Uterus (tissue), 4 donors: ENCODE measurements at places on chromosomes 3 and 15.

DNA sequence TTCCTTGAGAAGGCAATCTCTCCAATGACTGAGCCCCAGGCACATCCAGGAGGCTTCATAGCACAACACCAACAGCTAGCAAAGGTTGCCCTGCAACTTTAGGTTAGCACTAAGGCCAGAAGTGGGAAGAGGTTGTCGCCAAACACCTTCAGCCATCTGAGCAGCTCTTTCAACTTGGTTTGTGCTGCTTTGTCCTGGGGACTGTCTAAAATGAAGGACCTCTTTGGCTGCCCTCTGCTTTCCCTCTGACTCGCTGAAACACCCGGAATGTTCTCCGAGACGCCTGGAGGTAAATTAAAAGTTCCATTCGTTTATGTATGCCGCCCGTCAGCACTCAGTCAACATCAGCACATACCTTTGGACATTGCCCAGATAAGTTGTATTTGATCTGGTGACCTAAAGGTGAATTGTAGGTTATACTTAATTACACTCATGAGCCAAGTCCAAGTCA is 121.2 kb upstream of the NR2F2 start:
- no peak for DNase-seq

- DNase-seq: no peak
Measured at GRCh38 chr15:38474155-38474757, 20.3 kb downstream of the FAM98B start.

DNA sequence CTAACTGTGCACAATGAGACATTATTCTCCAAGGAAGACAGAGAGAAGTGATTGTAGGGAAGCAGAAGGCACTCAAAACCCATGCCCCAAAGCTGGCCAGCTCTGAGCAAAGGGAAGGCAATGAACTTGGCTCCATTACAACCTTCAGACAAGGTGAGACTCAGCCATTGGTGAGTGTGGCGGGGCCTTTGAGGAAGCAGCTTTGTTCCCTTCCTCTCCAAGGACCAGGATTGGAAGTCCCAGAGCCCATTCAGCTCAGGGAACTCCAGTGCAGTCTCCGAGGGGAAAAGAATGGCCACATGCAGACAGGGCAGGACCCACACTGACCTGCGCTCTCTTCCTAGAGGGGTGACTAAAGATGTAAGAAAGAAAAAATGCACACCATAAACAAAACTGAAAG is 23.1 kb downstream of the HEG1 start:
- no peak for DNase-seq

DNA sequence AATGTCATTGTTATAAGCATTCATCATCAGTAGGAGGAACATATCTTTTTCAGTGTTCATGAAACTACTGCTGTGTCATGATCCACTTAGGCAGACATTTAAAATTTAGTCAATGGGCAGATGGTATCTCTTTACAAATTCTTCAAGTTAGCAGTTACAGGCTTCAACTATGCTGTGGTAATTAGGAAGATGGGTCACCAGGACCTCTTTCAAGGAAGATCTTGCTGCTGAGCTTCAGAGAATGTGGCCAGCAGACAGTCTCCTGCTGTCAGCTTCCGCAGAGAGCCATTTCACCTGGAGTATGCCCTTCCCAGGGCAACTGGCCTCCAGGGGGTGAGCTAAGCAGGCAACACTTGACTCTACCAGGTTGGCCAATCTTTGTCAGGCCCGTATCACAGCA is 19.4 kb downstream of the IFT57 start:
- no peak for DNase-seq

DNA sequence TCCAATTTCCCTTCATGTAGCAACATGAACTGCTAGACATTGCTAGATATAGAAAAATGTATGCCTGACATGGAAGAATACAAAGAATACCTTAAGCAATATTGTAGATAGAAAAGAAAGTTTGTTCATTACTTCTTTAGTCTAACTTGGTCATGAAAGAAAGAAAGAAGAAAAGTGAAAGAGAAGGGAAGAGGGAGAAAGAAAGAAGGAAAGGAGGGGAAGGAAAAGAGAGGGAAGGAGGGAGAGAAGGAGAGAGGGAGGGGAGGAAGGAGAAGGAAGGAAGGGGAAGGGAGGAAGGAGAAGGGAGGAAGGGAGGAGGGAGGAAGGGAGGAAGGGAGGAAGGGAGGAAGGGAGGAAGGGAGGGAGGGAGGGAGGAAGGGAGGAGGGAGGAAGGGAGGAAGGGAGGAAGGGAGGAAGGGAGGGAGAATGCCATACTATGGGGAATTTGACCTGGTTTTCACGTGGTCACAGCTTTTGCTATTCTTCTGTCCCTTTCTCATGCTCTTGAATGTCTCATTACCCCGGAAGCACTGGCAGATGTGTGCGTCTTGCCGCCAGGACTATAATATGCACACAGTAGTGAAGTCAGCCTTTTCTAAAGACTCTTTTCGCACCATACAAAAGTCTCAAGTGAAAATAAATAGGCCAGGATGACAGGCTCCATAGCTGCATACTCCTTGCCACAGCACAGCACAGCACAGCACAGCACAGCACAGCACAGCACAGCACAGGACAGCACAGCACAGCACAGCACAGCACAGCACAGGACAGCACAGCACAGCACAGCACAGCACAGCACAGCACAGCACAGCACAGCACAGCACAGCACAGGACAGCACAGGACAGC is 78.2 kb downstream of the CHAC1 start:
- DNase-seq: no peak

DNA sequence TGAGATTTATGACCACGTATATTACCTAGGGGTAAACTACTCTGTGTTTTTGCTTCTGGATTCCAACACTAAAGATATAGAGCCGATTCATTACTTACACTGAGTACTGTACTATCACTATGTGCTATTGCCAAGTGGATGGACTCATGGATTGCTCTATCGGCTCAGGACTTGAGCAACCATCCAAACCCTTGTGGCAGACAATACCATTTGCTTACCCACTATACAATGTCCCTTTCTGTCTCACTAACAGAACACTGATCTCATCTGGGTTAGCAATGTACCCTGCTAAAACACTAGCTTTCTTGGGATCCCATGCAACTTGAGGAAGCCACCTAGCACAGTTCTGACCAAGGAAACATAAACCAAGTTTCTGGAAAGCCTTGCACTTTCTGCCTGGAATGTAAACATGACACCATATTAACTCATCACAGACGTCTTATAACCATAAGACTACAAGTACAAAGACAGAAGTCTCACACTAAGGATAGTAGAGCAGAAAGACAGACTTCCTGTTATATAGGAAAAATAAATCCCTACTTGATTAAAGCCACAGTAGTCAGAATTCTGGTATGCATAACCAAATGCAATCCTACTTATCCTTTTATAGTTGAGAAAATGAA is 38.6 kb downstream of the HACD2 start:
- DNase-seq: no peak

DNA sequence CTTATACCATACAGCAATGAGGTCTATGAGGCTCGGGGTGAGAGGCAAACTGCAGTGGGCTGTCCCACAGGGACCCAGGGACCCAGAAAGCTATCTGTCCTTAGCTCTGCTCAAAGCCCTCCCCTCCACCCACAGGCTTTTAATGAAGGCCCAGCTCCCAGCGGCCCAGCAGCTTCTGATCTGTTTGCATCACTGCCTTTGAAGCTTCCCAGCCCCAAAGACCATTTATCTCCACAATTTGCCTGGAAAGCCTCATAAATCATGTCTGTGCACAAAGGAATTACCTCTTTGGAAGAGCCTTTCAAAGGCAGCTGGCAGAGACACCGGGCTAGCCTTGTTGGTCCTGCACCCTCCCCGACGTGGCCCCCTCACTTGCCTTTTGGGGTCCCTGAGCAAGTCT is 123.9 kb downstream of the RAB11A start:
- no peak for DNase-seq

DNA sequence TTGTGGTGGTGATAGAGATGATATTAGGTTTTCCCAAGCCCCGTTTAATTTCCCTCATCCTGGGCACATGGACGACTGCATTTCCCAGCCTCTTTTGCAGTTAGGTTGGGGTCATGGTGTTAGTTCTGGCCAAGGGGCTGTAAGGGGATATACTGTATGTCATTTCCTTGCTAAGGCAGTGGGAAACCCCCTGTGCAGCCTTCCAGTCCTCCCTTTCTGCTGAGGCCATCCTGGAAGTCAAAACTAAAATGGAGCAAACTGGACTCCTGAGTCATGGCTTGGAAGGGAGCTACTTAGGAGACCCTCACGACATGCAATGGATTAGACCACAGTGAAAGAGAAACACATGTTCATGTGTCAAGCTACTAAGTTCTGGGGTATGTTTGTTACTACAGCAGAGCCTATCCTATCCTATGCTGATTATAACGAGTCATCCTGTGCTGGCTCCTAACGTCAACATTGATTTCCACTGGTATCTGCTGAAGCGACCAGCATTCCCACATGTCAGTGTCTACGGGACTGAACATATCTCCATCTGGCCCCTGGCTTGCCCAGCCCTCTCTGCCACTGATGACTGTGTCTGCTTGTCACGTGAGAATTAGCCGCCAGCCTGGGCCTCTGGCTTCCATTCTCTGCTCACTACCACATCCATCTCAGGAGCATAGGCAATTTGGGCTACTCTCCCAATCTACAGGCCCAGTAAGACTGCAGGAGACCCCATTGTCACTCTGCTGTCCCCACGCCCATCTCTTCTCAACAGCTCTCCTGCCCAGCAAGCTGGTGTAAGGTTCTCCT is 85.6 kb upstream of the MEF2A start:
- no peak for DNase-seq

GRCh38 chr3:53334742-53335141 is 12.6 kb downstream of the DCP1A start:
- no peak for DNase-seq

DNA sequence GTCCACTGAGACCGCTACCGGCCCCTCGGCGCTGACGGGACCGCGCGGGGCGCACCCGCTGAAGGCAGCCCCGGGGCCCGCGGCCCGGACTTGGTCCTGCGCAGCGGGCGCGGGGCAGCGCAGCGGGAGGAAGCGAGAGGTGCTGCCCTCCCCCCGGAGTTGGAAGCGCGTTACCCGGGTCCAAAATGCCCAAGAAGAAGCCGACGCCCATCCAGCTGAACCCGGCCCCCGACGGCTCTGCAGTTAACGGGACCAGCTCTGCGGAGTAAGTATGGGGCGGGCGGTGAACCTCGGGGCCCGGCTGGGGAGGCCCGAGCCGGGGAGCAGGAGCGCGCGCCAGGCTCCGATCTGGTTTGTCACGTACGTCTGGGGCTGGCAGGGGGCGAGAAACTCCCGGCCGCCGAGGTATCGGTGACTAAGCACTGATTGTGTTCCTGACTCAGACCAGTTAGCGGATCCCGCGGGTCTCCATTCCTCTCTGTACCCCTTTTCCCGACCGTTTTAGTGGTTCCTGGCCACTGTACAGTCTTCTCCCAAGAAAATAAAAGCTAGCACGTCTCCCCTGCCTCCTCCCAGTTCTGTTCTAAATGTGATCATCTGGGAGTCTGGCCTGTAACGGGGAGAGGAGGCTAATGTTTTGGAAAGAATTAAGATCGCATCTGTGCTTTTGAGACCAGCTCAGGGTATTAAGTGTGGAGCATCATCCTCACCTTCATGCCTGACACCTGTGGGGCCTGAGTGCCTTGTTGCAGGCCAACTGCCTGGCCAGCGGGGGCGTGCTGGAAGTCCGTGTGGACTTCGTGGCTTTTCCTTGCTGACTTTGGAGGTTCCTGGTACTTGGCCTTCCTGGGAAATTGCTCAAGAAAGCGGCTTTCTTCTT is 691 bp downstream of the MAP2K1 start:
- peak; percentile 65 for DNase-seq

DNA sequence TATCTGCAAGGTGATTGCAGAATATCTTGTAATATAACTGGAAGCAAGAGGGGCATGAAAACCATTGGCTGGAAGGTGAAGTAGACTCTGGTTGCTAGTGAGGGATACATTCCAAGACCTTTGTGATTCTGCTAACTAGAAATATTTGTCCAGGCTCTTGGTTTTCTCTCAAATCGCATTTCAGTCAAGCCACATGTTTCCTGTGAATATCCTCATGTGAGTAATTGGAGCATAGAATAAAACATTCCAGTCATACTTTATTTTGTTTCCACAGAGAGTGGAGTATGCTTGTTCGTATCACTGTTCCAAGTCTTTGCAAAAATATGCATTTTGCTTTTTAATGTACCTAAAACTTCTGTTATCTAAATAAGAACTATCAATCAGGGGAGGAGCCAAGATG is 850.0 kb downstream of the EPHA3 start:
- no peak for DNase-seq

GRCh38 chr3:127715532-127715931 is 42.8 kb downstream of the ABTB1 start:
- no peak for DNase-seq

DNA sequence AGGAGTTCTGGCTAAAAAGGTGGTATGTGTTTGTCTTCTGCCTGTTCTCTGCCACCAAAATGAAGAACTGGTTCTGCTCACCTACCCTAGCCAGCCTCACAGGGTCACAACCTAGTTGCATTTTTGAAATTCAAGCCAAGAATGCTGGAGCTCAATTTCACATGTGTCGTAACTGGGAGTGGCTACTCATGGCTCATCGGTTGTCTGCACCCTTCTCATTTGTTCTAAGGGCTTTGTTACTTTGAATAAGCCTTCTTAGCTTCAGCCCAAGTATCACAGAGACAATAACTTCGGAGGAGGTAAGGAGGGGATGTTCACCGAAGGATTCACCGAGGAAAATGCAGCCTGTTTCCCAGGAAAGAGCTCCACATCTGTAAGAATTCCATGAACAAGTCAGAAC is 134.3 kb upstream of the RARB start:
- DNase-seq: peak; percentile 32

DNA sequence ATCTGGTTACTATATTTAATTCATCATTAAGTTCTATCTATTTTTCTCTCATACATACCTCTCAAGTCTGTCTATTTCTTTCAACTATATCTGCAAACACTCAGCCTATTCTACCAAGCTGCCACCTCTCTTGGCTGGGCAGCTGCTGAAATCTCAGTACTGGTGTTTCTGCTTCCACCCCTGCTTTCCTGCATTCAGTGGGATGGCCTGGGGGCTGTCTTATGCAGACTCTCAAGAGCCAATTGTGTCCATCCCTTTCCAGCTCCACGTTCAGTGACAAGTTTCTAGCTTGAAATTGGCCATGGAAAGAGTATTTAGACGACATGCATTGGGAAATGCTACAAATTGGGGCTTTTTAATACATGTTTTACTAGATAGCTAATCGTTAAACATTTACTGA is 378.4 kb upstream of the DPPA4 start:
- DNase-seq: no peak

DNA sequence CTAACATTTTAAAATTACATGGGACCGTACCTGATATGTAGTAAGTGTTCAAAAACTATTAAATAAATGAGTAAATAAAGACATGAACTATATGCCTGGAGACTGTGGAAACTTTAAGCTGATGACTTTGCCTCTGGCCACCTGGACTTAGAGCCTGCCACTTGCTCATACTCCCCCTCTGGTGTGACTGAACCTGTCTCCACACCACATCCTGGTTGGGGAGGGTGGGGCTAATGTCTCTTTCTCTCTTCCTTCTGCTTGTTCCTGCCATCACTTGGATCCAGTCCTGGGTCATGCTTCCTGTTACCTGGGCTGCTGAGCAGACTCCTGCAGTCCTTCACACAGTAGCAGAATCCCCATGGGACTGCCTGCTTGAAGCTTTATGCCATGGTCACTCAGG is 8.2 kb upstream of the TMEM158 start:
- DNase-seq: no peak

GRCh38 chr3:11288021-11288491 is 15.9 kb downstream of the ATG7 start:
- DNase-seq: no peak

GRCh38 chr3:173773800-173774199 is 376.3 kb downstream of the NLGN1 start:
- DNase-seq: no peak
